ENCODE measurements at places on chromosomes 4 and X.

DNA sequence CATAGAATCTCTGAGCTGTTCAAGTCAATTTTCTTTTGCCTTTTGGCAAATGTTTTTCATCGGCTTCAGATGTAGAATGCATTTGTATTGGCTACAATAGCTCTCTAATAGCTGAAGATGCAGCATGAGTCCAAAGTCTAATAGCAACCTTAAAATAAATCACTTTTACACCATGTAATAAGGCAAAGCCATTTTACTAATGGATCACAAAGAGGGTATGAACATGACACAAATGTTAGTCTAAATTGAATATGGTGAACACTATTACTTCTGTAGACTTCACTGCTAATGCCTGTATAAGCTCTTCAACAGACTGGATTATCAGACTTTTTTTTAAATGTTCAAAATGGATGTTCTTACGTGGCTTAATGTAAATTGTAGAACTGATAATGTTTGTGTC, 645.3 kb downstream of the TLL1 start:
- DNase-seq, result no peak

DNA sequence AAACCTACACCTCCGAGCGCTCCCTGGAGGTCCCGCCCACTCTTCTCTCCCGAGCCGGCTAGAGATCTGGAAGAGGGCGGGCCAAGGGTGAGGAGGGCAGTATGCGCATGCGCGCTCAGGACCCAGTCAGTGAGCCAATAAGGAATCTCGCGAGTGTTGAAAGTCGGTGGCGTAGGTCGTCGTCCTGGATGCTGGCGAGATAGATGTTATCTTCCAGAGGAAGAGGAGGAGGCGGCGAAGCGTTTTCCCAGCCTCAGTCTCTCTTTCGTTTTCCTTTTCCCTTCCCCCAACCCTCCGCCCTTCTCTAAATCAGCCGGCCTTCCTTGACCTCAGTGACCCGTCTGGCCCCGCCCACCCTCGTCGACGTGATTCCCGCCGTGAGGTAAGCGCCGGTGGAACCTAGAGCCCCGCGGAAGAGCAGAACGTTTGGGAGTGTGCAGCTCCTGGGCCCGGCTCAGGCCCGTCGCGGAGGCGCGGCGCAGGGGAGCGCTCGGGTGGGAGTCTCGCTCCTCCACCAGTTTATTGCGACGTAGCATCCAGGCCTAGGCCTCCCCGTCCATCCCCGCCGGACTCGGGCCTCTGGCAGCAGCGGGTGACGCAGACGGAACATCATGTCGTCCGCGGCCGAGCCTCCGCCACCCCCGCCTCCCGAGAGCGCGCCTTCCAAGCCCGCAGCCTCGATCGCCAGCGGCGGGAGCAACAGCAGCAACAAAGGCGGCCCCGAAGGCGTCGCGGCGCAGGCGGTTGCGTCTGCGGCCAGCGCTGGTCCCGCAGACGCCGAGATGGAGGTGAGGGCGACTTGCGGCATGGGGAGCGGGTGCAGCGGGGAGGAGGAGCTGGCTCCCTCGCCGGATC, at the start of gene SMARCA5:
Gene SMARCA5, plus strand, starts transcription at position 389 of the 855 bp plus-strand sequence. Its CDS starts 223 bp downstream, at position 612.
- DNase-seq, result peak; percentile 93

- no peak for DNase-seq
Measured at GRCh38 chrX:73563738-73564068, 706 bp downstream of the CHIC1 start.

DNA sequence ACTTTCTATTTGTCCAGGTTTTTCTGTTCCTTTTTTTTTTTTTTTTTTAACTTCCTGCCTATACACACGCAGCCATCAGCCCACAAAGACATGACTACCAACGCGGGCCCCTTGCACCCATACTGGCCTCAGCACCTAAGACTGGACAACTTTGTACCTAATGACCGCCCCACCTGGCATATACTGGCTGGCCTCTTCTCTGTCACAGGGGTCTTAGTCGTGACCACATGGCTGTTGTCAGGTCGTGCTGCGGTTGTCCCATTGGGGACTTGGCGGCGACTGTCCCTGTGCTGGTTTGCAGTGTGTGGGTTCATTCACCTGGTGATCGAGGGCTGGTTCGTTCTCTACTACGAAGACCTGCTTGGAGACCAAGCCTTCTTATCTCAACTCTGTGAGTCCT, 2.1 kb downstream of the EBP start:
- DNase-seq, result no peak

DNA sequence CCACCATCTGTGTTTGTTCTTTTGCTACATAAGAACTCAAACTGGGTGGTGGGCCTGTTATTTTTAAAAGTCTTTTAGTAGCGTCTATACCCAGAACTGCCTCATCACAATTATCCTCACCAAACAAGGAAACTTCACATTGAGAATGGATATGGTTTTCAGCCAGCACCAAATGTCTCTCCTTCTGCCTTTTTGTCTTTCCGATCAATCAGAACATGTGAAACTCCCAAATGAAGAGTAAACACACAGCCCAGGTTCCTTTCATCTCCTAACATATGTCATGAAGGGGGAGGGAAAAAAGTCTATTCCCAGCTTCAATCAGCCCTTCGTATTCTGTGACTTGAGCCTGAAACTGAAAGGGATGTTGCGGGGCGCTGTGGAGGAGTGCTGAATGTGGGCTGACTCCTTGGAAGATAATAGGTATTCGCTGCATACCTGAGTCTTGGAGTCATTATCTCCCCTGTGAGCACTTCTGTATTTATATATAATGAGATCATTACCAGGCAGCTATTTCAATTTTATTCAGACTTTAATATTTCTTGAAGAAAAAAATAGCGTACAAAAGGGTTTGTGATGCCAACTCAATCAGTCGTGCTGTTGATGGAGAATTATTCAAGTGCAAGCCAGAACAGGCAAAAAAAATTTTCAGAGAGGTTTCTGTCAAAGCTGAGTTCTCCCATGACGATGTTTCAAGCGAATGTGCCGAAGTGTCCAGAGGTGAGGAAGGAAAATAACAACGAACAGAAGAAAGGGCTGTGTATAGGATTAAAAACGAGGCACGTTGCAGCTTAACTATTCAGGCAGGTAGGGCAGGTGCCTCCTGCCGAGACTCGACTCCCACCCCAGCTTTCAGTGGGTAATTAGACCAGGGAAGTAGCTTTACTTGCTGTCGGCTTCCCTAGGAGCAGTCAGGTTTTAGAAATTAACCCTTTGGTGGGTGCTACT, 163.9 kb upstream of the NOCT start:
- DNase-seq, result no peak

GRCh38 chrX:133926809-133927208, 58.6 kb downstream of the GPC3 start:
- no peak for DNase-seq

DNA sequence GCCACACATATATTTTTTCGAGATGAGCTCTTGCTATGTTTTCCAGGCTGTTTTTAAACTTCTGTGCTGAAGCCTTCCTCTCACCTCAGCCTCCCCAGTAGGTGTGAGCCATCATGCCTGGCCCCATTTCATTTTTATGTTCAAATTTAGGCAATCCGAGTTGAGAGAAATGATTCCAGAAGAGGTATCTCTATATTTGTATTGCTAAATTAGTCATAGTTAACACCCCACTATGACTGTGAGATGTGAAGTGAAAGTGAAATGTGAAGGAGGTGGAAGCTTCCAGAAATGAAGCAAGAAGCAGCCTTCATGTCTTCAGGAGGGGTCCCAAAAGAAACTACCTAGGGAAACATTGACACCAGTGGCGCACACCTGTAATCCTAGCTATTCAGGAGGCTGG, 17.7 kb downstream of the APELA start:
- DNase-seq, result no peak

DNA sequence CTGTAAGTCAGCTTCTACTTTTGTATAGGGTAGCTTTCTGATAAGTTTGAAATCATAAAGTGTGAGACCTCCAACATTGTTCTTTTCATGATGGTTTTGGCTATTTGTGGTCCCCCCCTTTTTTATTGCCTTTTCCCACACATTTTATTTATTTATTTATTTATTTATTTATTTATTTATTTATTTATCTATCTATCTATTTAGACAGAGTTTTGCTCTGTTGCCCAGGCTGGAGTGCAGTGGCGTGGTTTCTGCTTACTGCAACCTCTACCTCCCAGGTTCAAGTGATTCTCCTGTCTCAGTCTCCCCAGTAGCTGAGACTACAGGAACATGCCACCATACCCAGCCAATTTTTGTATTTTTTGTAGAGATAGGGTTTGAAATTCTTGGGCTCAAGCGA, 9.7 kb upstream of the MTHFD2L start:
- DNase-seq, result no peak
